ENCODE measurements at places on chromosomes 4 and X.
A peak's percentile ranks its signal among the peaks of the same experiment; 100 is the strongest.

- peak; percentile 74 for DNase-seq
These were observed 51.3 kb downstream of the RTL9 start for GRCh38 chrX:110409925-110410324.

DNA sequence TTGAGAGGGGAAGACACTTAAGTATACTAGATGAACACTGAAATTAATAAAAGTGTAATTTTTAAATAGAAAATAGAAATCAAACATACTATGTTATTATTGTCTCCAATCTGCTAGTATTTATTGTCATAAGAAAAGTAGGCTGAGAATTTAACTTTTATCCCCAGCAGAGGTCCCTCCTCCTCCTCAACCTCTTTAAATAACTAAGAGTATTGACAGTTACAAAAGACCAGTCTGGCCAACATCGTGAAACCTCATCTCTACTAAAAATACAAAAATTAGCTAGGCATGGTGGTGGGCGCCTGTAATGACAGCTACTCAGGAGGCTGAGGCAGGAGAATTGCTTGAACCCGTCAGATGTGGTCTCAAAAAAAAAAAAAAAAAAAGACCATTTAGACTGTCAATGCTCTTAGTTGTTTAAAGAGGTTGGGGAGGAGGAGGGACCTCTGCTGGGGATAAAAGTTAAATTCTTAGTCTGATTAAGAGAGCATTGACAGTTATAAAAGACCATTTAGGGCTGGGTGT lies 4.2 kb downstream of the SLC30A9 start:
- no peak for DNase-seq

- DNase-seq, result no peak
These were observed 770 bp downstream of the SMAD1 start for GRCh38 chr4:145482209-145483037.

DNA sequence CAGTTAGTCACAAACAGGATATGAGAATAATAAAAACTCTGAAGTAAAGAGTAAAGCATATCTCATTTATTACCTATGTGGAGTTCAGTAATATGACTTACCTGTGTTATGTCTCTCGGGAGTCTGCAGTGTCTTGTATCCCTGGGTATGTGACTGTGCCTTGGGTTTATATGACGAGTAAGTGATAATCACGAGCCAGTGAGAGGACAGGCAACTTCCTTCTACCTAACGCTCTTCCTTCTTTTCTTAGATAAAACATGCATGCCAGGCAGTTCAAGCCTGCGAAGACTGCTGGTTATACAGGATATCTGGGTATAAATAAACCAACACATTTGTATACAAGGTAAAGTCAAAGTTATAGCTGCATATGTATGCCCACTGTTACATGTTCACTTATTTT lies at the start of gene HPGDS:
Gene HPGDS (minus strand): TSS at position 143 of the 400 bp plus-strand sequence. CDS start 8,207 bp downstream, outside the sequence.
- no peak for DNase-seq

- DNase-seq, result no peak
These were observed 178.9 kb upstream of the VEGFC start for GRCh38 chr4:176971576-176972115.

- DNase-seq, result no peak
These were observed 64.2 kb upstream of the TRPC5OS start for GRCh38 chrX:111811831-111812230.

- no peak for DNase-seq
These were observed 8.8 kb downstream of the CHST7 start for GRCh38 chrX:46582325-46582724.

DNA sequence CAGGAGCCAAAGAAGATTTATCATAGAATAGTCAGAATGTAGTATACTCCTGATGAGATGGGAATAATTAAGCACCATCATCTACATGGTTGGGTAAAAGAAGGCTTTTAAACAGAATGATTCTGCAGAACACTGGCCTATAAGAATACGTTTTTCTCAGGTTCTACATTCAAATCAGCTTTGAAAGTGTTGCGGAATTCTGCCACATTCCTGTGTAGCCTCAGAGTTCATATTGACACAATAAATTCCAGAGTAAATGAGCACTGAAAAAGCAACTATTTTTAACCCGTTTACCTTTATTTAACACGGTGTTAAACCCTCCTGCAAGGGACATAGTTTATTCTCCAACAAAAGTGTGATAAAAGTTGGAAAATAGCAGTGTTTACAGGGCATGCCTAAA lies 950.2 kb upstream of the SLIT2 start:
- DNase-seq, result no peak

DNA sequence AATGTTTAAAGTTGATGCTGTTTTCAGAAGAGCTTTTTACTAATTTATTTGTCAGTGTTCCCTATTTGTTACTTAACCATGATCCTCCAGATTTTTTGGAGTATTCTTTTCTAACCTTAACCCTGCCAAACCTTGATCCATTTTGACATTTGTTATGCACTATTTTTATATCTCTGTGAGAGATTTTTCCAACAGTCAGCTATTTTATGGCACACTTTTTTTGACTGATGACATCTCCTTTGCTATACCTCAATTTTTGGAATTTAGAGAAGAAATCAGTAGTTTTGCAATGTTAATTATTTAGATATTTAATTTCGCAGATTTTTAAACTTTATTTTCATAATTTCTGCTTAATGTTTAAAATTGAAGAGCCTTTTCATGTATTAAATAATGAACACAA lies 66.0 kb downstream of the CPEB2 start:
- DNase-seq, result no peak

DNA sequence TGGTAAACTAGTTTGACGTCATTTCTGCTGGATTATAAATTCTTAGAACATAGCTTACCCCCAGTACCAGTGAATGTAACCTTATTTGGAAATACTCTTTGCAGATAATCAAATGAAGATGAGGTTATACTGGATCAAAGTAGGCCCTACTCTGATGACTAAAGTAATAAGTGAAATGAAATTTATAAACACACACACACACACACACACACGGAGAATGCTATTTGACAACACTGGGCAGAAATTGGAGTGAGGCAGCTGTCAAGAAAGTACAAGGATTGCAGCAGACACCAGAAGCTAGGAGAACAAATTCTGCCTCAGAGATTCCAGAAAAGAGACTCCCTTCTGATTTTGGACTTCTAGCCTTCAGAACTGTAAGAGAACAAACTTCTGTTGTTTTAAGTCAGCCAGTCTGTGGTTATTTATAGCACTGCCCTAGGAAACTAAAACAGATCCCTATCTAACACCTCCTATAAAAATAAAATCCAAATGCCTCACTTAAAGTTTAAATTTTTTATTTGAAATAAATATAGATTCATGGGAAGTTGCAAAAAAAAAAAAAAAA lies 448.6 kb downstream of the PCDH18 start:
- no peak for DNase-seq

GRCh38 chr4:150598909-150599308 lies 17.0 kb downstream of the MAB21L2 start:
- no peak for DNase-seq

- DNase-seq, result no peak
These were observed 87.9 kb downstream of the LRRC66 start for GRCh38 chr4:51932261-51932660.

GRCh38 chr4:118716304-118716703 lies 31.1 kb downstream of the METTL14 start:
- no peak for DNase-seq

GRCh38 chr4:31328932-31329331 lies 608.8 kb downstream of the PCDH7 start:
- no peak for DNase-seq

DNA sequence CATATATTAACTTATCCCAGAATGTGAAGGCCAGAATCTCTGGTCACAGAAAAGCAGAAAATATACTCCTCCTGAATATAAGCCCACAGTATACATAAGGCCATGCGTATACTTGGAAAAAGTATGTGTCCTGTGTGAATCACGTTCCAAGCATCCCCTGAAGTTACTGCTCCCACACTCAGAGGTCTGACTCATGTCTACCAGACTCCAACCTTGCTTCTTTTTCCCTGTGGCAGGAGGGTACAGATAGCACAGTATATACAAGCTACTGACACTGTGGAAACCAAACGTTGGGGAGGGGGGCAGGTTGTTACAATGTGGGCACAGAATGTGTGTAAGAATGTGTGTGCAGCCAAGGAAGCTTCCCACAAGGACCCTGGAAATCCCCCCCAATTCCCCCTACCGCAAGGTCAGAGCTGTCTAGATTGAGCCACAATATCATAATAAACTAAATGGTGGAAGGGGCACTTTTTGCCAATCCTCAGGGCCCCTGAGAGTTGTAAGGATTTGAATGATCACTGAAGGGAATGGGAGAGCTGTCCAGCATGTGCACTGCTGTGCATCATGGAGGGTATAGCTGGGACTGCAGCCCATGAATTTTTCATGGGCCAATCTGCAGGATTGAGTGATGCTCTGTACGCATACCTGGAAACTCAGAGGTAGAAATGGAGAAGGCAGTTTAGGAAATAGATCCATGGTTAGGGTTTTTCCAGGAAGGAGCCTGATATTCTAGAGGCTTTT lies 7.4 kb upstream of the RELL1 start:
- no peak for DNase-seq

DNA sequence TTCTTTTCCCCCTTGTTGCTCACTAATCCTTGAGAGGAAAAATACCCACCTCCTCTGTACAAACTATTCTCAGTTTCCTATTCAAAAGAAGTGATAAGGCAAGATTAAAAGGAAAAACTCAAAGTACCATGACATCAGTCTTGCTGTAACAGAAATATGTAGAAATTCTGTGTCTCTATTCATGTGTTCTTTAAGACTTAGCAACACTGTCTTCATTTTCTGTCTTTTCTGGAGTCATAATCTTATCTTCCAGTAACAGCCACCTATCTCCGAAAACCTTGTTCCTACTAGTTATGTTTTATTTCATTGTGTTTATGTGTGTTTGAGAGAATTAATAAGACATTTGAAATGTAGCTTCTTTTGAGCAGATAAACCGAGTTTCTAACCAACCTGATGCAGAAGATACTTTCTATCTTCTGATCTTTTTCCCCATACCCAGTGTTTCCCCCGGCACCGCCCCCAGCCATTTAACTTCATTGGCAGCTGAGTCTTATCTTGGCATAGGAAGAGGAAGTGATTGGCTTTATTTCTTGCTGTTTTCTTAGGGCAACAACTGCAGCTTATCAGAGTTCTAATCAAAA lies 8.0 kb downstream of the FAM241A start:
- no peak for DNase-seq

- DNase-seq, result no peak
These were observed 832.1 kb upstream of the INTU start for GRCh38 chr4:126800575-126801141.

- DNase-seq, result no peak
These were observed 89.7 kb downstream of the ARHGAP10 start for GRCh38 chr4:147821555-147821954.

DNA sequence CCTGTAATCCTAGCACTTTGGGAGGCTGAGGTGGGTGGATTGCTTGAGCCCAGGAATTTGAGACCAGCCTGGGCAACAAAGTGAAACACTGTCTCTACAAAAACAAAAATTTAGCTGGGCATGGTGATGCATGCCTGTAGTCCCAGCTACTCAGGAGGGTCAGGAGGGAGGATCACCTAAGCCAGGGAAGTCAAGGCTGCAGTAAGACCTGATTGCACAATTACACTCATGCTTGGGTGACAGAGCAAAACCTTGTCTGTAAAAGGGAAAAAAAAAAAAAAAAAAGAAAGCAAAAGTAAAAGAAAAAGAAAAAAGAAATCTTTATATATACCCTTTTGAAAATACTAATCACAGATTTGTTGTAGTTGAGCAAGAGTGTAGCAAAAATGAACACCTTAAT lies 801.0 kb upstream of the IGFBP7 start:
- no peak for DNase-seq

DNA sequence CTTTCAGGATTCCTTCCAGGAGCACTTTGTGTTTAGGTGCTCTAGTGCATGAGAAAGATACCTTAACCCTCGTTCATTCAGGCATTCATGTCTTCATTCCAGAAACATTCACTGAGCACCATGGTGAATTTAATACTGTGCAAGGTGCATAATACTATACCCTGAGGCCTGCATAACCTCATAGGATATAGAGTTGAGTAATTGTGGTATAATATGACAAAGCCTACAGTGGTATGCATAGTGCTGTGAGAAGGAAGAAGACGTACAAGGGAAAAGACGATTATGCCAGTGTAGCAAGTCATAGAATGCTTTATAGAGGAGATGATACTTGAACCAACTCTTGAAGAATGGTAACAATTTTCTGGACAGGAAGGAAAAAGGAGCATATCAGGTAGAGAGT lies 34.3 kb downstream of the MTM1 start:
- DNase-seq, result no peak

DNA sequence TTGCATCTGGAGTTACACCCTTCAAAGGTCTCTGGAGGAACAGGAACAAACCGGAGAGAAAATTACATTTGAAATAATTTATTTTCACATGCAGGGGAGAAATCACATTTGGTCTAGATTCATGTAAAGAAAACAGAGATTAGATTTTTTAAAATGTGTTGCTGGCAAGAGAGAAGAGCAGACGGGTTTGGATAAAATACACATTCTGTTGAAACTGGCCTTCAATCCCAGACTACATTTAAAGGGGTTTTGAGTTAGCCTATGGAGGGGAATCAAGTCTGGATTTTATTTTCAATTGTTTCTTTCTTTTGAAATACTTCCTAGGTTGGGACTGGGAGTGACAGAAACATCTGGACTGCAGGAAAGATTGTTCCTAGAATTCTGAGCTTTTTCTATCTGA lies 180.8 kb downstream of the NHS start:
- no peak for DNase-seq

GRCh38 chr4:55395218-55395528 lies 584 bp upstream of the TMEM165 start:
- DNase-seq, result no peak

DNA sequence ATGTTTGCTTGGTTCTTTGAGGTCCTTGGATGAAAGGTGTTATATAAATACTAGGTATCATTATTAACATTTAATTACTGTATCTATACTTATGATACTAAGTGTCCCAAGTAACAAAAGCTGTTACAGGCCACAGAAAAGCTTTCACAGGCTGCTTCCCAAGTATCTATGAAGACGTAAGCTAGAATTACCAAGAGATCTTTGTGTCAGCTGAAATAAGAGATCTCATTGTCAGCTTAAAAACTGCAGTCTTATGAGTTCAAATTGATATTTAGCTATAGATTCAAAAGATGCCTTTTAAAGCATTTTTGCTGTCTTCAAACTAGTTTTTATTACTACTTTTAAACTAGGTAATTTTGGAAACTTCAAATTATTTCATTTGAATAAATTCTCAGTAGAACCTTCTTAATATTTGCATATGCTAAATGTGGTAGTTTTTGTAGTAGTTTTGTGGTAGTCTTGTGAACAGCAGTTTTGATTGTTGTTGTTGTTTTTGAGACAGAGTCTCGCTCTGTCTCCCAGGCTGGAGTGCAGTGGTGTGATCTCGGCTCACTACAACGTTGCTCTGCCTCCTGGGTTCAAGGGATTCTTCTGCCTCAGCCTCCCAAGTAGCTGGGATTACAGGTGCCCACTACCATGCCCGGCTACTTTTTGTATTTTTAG lies 170.0 kb upstream of the RPL34 start:
- no peak for DNase-seq

DNA sequence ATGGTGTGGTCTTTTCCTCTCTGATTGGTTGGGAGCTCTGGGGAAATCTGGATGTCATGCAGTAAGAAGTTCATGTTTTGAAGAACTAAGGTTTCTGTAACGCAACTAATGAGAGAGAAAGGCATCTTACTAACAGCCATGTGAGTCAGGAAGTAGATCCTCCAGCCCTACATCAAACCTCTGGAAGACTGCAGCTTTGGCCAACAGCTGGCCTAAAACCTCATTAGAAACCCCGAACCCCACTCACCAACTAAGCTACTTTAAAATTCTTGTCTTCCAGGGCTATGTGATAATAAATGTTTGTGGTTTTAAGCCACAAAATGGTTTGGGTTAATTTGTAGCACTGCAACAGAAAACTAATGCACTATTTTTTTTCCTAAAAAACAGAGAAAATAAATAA lies 549.0 kb upstream of the GRID2 start:
- DNase-seq, result no peak
